NCI-H524 (cell line): ENCODE measurements at places on chromosomes 7 and 10.

DNA sequence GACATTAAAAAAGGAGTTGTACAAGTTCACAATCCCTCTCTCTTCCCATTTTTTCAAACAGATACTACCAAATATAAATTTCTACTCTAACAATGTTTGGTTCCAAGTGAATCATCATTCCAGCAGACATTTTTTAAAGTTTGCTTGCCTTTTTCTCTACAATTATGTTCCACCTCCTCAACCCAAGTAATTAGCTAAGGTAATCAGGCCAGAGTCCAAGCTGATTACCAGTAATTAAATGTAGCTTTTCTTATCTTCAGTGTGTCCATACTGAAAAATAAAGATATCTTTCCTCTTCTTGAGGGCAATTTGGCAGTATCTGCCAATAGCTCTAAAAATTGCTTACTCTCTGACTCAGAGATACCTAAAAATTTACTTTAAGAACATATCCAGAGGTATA, 126.0 kb downstream of the ITGB8 start:
- no peak for DNase-seq

DNA sequence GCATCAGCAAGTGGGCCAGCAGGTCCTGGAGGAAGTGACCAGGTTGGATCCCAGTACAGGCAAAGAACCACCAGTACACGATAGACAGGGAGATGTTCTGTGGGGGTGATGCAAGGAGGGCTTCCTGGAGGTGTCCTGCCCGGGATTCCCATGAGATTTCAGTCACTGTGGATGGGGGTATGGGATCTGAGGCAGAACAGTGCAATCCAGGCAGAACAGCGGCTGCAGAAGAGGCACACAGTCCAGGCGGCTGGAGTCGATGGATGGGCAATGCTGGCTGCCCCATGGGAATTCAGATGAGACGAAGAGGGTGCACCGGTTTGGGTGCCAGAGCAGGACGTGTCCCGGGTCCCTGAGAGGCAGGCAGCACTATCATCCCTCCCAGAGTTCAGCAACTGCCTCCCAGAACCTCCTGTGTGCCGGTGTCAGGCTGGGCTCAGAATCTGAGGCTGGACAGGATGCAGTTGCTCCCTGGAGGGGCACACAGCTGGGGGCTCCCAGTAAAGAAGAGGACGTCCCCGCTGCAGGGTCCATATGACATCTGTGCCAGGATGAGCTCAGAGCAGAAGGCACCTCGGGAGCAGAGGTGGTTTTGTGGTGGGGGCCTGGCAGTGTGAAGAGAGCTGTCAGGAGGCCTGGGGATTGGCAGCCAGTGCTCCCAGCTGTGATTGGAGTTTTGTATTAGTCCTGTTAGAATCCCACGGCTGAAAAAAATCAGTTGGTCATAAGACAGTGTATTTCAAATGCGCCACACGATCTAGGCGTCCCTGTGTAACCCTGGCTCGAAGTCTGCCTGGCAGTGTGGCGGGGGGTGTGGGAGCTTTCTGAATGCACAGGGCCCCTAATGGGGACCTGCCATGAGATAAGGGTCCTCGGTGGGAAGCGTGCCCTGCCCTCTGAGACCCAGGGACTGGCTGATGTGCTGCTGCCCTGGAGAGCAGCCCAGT, 3.2 kb downstream of the KNDC1 start:
- DNase-seq = no peak

DNA sequence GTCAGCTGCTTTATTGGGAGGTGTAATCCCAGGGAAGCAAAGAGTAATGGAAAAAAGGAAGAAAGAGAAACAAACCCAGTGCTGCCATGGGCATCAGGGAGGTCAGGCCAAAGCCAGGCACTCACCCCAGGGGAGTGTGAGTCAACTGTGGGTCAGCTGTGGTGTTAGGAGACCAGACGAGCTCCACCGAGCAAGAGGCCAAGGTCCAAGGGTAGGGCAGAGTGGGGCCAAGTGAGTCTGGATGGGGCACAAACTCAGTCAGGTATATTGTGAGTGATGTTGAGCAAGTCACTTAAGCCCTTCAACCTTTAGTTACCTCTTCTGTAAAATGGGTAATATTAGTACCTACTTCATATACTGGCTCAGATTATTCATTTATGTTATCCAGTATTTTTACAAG, 30.4 kb upstream of the CDK13 start:
- no peak for DNase-seq

DNA sequence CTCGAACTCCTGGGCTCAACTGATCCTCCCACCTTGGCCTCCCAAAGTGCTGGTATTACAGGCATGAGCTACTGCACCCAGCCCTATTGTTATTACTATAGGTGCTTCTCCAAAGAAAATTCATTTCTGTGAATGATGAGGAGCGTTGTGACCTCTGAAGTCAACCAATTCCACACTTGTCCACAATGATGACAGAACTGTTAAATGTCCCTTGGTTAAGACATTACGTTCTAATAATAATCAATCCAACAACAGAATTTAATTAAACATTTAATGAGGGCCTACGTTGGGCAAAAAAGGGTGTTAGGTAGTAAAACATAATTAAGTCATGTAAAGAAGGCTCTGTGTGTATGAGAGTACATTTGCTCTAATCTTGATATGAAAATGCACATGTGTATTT, 18.2 kb downstream of the POLR3A start:
- no peak for DNase-seq

- no peak for DNase-seq
These were observed 15.5 kb downstream of the MSRB2 start for GRCh38 chr10:23110722-23111516.

DNA sequence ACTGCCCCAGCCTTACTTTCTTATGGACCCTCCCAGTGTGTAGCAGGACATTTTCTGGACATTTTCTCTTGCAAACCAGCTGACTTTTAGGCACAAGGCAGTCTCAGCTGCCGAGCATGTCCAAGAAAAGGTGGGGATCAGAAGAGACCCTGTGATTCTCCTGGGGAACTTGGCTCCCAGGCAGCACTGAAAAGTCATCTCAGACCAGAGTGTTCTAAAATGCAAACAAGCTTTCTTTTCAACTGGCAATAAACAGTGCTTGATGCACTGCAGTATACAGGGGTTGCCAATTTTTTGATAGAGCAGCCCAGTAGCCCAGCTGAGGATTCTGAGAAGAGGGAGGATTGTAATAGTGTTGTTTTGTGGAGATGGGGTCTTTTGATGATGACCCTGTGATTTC, 168.0 kb upstream of the PHYHIPL start:
- DNase-seq = no peak
